M059J (cell line): ENCODE measurements at places on chromosomes 1 and 21. TPM values are rescaled to one million over a fixed set of nuclear protein-coding genes. Genes with fewer than 3 reads are reported as not detected.

GRCh38 chr1:21059021-21059420 is 117.7 kb downstream of the EIF4G3 start:
- DNase-seq: no peak

RPTN gene
- not detected in 2 replicates for total RNA-seq

DNA sequence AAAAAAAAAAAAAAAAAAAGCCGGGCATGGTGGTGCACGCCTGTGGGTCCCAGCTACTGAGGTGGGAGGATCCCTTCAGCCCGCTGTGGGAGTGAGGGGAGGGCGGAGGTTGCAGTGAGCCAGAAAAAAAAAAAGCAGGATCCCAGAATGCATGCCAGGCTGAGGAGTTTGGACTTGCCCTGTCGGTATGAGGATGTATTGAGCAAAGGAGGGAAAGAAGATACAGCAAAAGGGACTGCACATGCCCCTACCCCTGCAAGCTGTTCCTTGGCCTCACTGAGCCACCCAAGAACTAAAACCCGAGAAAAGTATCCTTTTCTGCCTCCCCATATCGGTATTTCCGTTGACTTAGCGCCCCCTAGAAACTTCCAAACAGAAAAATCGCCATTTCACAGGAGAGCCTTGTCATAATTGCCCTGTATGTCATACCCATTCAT is 1.3 kb upstream of the GPATCH4 start:
- peak; percentile 40 for DNase-seq

GJA9 gene
- total RNA-seq: not detected in 2 replicates

S100A5 gene
- not detected in 2 replicates for total RNA-seq

GRCh38 chr1:210600421-210601159 is 271.9 kb downstream of the HHAT start:
- DNase-seq: peak; percentile 44
